ENCODE measurements at places on chromosomes 1 and 21.

- no peak for DNase-seq
Measured at GRCh38 chr1:104987210-104987609, 1237.5 kb downstream of the AMY1C start.

GRCh38 chr1:197696372-197696771, 78.9 kb downstream of the DENND1B start:
- DNase-seq, result no peak

- DNase-seq, result no peak
Measured at GRCh38 chr1:173287785-173288184, 80.7 kb upstream of the TNFSF4 start.

DNA sequence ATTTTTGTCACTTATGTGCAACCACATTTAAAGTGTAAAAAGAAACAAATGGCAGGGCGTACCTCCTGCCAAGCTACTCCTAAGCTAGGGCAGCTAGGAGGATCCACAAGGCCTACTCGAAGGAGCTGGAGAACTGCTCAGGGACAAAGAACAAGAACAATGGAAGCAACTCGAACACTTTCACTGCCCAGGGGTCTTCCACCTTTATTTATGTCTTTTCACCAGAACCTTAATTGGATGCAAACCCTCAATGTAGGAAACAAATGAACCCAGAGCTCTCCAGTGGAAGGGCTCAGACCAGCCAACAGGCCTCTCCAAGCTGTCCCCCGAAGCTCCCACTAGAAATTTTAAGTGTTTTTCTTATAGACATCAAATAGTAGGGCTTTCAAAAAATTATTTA, 39.9 kb downstream of the C1orf198 start:
- no peak for DNase-seq

GRCh38 chr1:54081306-54082270, 28.2 kb downstream of the TCEANC2 start:
- peak; percentile 89 for DNase-seq

- DNase-seq, result no peak
Measured at GRCh38 chr1:226981386-226981817, 41.3 kb downstream of the COQ8A start.
